ENCODE measurements at places on chromosomes 7 and 10. TPM values are rescaled to one million over a fixed set of nuclear protein-coding genes. Genes with fewer than 3 reads are reported as not detected.

ADAP1 gene
- total RNA-seq, result 6.2 TPM

INSYN2A gene
- 0.20 TPM for total RNA-seq

GIMAP6 gene
- not detected for total RNA-seq

MYL10 gene
- total RNA-seq, result 0.50 TPM

SUGCT gene
- total RNA-seq, result 2.7 TPM

PLXNA4 gene
- 0.35 TPM for total RNA-seq

ZNF804B gene
- not detected for total RNA-seq
